ENCODE measurements at places on chromosomes 12 and 14.

DNA sequence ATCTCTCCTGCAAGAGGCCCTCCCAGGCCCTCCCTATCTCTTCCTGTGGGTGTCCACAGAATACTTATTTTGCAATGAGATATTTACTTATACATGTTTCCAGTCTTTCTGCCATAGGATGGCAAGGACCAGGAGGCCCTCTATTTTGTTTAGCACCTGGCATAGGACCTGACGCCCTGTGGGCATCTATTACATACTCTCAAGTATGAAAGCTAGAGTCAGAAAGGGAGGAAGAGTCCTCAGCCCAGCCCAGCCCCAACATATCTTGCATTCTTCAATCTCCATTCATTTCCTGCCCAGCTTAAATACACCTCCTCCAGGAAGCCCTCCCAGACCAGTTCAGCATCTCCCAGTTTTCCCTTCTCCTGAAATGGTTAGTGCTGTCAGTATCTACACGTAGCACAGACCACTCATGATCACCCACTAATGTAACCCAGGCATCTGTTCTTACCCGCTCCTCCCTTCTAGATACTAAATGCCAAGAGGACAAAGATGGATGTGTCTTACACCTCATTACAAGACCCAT, 7.4 kb downstream of the FOXN4 start:
- DNase-seq = no peak

- DNase-seq = peak; percentile 53
Measured at GRCh38 chr14:103391048-103391447, 5.8 kb downstream of the MARK3 start.

- no peak for DNase-seq
Measured at GRCh38 chr14:104923640-104924420, 849 bp upstream of the PLD4 start.

GRCh38 chr14:50272498-50272897, 39.5 kb downstream of the L2HGDH start:
- no peak for DNase-seq

GRCh38 chr14:66575014-66575413, 67.1 kb downstream of the GPHN start:
- DNase-seq = no peak

DNA sequence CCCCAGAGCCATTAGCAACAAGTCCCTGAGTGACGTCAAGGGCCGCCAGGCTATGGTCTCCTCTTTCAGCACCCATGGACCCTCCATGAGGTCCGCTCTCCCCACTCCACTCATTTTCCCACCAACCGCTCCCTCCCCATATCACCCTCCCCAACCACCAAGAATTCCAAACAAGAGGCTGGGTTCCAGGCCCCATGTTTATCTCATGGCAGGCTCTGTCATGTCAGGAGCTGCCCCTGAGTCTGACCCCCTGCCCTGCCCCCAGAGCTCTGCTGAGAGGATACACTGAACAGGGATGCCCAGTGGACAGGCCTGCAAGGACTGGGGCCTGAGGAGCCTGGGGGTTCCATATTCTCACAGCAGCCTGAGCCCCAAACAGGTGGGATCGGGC, 21.6 kb upstream of the SMUG1 start:
- DNase-seq = no peak

- DNase-seq = no peak
Measured at GRCh38 chr14:42192738-42193653, 586.3 kb downstream of the LRFN5 start.

DNA sequence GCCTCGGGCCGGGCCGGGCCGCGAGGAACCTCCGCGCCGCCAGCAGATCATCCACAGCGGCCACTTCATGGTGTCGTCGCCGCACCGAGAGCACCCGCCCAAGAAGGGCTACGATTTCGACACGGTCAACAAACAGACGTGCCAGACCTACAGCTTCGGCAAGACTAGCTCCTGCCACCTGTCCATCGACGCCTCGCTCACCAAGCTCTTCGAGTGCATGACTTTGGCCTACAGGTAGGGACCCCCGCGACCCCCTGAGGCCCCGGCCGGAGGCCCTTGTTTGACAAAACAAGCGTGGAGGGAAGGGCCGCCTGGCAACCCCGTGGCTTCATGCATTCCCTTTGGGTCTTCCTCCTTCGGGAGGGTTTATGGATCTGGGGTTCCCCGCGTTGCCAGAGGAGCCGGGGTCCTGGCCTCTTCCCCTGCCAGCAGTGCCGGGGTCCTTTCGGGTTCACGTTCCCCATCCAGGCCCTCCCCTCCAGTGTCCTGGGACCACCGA, 526 bp downstream of the MLXIP start:
- no peak for DNase-seq

- no peak for DNase-seq
Measured at GRCh38 chr12:50218386-50218785, 51.2 kb upstream of the CERS5 start.

GRCh38 chr14:100574642-100575031, 12.6 kb downstream of the BEGAIN start:
- DNase-seq = no peak

- peak; percentile 60 for DNase-seq
Measured at GRCh38 chr14:26856876-26857518, 259.2 kb upstream of the NOVA1 start.

DNA sequence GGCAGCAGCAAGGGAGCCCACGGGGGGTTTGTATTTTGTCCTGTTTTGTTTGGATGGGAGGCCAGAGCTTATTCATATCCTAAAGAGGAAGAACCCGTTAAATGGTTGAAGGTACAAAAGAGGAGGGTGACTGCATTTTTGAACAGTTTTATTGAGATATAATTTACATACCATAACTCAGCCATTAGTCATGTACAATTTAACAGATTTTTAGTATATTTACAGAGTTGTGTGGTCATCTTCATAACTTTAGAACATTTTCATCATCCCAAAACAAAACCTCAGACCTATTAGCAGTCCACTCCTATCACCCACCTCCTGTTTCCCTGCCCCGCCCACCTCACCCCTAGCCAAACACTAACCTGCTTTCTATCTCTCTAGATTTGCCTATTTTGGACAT, 12.6 kb downstream of the NRDE2 start:
- DNase-seq = no peak

DNA sequence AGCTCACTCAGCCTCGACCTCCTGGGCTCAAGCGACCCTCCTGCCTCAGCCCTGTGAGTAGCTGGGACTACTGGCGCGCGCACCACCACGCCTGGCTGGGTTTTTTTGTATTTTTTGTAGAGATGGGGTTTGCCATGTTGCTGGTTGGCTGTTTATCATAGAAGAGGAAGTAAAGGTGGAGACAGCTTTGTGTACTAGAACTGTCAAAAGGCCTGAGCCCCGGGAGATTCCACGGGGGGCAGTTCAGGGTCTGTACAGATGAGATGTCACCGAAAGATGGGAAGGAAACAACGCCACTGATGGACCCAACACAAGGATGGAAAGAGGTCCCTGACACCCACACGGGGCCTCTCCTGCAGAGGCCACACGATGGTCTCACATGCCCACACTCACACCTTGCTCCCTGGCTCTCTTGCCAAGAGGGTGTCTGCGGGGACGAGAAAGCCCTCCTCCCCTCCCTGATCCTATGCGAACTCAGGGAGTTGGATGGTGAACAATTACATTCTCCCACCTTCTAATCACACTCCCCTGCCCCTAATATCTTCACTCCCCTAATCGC, 66.6 kb downstream of the KDM2B start:
- no peak for DNase-seq

DNA sequence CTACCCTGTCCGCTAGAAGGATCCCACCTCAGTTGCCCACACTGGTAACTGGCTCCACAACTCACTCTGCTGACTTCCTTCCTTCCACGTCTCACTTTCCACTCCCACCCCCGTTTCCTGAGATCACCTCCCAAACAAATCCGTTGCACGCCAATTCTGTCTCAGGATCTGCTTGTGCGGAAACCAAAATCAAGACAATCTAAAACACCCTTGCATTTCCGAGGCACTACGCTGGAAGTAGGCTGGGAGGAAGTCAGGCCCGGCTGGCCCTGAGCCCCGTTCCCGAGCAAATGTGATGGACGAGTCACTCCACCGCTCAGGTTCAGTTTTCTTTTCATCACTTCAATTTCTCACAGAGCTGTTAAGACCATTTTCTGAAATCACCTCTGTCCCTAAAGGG, 23.1 kb downstream of the ABCB9 start:
- no peak for DNase-seq

DNA sequence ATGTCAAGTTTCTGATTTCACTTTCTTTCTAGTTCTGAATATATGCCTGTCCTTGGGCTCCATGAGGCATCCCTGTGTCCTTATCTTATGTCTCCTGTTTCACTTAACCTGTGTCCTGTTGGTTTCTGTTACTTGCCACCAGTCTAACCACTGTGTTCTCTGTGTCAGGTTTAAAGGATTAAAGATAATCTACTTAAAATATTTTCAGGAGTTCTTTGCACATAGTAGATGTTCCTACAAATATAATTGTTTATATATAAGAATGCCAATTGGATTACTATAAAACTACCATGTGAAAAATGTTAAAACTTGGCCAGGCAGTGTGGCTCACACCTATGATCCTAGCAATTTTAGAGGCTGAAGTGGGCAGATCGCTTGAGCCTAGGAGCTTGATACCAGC, 406.4 kb downstream of the CCER1 start:
- peak; percentile 62 for DNase-seq

- DNase-seq = no peak
Measured at GRCh38 chr14:71586131-71586897, 345.9 kb upstream of the RGS6 start.

- DNase-seq = peak; percentile 25
Measured at GRCh38 chr14:69133206-69134125, 19.5 kb downstream of the DCAF5 start.

GRCh38 chr12:93336291-93336741, 41.4 kb upstream of the NUDT4 start:
- DNase-seq = no peak

- no peak for DNase-seq
Measured at GRCh38 chr12:58268069-58268468, 326.7 kb downstream of the ATP23 start.

GRCh38 chr14:57486767-57487379, 6.8 kb downstream of the CCDC198 start:
- DNase-seq = peak; percentile 67

GRCh38 chr14:76277586-76278130, 98.3 kb upstream of the ESRRB start:
- no peak for DNase-seq

GRCh38 chr12:55965240-55965639, 602 bp downstream of the PMEL start:
- DNase-seq = no peak

GRCh38 chr14:63611078-63611477, 30.6 kb downstream of the WDR89 start:
- DNase-seq = no peak

DNA sequence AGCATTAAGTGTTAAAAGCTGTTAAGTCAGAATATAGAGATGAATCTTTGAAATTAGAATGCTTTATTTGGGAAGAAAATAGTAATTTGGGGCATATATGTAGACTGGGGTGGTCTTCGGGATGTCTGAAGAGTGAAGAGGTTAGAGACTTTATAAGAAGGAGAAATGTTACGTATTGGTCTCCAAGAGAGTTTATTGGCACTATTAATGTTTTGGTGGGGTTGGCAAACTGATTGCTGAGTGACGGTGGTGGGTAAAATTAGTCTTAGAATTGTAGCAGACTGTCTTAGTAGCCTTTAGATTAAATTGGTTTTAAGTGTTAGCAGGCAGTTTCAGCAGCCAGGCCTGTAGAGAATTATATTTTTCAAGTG, 4.9 kb upstream of the ATP23 start:
- no peak for DNase-seq

DNA sequence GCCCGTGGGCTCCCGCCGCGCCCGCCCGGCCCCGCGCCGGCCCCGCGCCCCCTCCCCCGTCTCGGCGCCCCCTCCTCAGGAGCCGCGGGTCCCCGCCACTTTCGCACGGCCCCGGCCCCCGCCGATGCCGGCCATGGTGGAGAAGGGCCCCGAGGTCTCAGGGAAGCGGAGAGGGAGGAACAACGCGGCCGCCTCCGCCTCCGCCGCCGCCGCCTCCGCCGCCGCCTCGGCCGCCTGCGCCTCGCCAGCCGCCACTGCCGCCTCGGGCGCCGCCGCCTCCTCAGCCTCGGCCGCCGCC, 263 bp downstream of the RCOR1 start:
- no peak for DNase-seq

DNA sequence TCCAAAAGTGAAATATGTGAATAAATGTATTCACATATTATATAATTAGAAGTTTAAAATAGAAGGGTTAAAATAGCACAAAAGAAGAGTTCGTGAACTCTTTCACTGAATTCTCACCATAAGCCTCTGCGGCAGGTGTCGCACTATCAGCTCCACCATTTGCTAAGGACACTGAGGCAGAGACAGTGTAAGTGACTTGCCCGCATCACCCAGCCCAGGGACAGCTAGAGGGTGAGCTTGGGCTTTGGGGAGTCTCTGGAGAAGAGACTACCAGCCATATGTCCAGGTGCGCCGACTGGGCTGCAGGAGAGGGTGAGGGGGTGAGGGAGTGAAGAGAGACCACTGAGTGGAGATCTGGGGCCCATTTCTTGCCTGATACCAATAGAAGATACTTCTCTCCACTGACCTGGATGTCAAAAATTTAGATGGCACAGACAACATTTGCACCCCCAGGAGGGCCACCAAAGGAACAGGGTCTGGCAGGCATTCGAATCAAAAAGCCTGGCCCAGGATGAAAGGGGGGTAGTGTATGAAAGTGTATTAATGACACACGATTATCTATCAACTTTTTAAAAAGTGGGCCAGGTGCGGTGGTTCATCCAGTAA, 28.5 kb downstream of the FAIM2 start:
- DNase-seq = no peak

DNA sequence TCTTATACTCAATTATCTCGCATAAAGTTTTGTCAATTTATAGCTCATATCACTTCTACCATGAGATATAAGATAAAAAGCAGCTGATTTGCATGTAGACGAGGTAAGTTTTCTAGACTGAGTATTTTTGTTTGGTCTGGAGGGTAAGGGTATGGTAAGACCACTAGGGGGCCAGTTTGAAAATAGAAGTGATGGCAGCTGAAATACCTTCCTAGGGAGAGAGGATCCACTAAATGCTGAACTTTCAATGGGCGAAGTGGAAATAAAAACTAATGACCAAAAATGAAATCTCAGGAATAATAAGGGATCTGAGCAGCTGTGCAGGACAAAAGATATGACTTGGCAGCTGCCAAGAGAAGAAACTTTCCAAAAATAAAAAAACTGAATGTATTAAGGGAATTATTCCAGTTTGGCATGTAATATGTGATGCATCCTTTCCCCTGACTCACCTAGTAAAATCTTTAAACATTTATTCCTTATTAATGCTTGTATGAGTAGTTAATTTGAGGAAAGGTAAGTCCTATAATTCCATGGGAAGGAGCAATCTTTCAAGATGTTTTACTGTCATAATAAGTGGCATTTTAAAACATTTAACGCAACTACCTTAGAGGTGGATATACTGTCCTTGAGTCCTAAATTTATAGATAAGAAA, 754.5 kb downstream of the C12orf50 start:
- no peak for DNase-seq

GRCh38 chr14:102898298-102898697, 24.2 kb upstream of the AMN start:
- no peak for DNase-seq

DNA sequence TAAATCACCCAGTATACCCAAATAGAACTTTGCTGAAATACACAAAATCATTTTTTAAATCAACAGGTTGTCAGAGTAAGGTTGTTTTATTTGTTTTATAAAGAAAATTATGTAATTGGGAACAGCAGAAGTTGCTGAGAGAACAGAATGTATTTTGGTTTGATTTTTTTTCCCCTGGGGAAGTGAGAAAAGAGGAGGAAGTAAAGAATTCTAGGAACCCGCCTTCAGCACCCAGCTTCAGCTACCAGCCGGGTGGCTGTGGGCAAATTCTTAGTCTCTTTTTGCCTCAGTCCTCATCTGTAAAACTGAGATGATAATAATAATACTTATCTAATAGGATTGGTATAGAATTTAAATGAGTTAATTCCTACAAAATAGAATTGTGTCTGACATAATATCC, 119.4 kb downstream of the SRGAP1 start:
- no peak for DNase-seq

Data from NCI-H524 (cell line).